Stimulated activated CD8-positive, alpha-beta memory T cell treated with anti-CD3 and anti-CD28 coated beads, Interleukin-4, amount 100 ng/mL, for 48 hours (primary cell): ENCODE measurements at places on chromosomes 16 and 17.
A peak's percentile ranks its signal among the peaks of the same experiment; 100 is the strongest.

- DNase-seq, result peak; percentile 70
Measured at GRCh38 chr17:44919885-44920564, 4.7 kb upstream of the GFAP start.

- peak; percentile 17 for DNase-seq
Measured at GRCh38 chr17:19385521-19385983, 1.4 kb downstream of the MFAP4 start.

DNA sequence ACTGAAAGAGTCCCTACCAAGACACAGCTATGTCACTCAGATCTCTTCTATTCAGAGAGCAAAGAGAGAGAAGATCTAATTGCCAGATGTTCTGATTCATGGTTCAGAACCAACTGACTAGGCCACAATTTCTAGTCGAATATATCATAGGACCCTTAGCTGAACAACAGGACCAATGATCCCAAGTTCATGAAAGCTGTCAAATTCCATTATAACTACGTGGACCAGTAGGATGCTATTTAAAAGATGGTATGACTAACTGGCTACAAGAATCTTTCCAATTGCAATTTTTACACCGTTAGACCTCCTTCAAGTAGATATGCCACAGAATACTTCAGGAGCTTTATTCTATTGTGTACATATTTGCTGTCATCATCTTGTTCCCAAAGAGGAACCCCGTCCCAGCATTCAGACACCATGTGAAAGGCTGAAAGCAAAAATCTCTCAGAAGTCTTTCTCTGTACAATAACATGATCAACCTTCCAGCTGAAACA is 26.0 kb downstream of the DCUN1D3 start:
- no peak for DNase-seq

- DNase-seq, result no peak
Measured at GRCh38 chr16:47054306-47054705, 80.8 kb upstream of the DNAJA2 start.

- DNase-seq, result no peak
Measured at GRCh38 chr17:50853015-50853615, 13.0 kb downstream of the TOB1 start.

DNA sequence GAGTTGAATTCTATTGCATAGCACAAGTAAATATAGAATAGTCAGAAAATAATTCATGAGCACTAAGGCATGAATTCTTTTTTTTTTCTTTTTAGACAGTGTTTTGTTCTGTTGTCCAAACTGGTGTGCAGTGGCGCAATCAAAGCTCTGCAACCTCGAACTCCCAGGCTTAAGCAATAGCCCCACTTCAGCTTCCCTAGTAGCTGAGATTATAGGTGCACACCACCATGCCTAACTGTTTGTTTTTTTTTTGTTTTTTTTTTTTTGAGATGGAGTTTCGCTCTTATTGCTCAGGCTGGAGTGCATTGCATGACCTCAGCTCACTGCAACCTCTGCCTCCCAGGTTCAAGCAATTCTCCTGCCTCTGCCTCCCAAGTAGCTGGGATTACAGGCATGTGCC is 16.6 kb downstream of the TUBD1 start:
- no peak for DNase-seq

GRCh38 chr17:80408872-80409271 is 6.1 kb upstream of the ENDOV start:
- peak; percentile 36 for DNase-seq

DNA sequence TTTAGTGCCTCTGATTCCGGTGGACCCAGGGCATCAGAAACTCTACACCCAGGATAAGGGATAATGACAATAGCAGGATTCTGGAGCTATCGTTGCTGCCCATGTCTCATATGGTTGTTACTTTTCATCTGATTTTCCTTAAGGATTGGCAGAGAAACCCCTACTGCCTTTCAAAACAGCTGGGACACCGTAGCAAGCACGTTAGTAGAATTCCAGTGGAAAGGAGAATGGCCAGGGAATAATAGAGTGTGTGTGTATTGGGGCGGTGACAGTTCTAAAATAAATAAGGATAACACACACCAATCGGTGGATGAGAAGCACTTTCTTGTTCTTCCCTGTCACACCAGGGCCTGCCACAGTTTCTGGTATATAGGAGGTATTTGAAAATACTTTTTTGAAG is 251.8 kb downstream of the HAPSTR1 start:
- no peak for DNase-seq

DNA sequence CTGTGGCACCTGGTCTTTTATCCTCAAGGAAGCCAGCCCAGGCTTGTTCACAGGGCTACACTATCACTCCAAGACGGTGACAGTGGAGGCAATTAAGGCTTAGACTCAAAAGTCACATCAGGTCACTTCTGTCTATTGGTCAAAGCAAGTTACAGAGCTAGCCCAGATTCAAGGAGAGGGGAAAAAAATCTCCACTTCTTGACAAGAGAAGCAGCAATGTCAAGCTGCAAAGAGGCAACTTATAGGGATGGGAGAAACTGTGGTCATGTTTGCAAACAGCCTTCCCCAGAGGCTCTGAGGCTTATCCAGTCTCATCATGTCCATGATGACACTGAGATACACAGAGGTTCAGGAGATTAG is 31.6 kb downstream of the SERPINF1 start:
- no peak for DNase-seq

DNA sequence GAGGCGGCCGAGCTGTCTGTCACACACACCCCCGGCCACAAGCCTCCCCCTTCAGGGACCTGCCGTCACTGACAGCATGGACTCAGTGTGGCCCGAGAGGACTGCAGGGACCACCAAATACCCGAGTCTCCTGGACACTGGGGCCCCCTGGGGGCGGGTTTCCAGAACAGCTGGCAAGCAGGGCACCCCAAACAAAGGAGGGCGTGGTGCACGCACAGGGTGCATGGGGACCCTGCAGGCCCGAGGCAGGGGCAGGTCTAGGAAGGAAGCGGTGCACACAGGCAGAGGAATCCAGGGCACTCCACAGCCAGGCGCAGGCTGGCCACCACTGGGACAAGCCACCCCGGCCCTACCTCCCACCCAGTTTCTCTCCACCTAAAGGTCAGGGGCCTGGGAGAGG is 28.7 kb upstream of the ENPP7 start:
- DNase-seq, result no peak

GRCh38 chr17:49053171-49053829 is 56.1 kb downstream of the IGF2BP1 start:
- no peak for DNase-seq

GRCh38 chr17:72380120-72380519 is 259.3 kb downstream of the SOX9 start:
- DNase-seq, result no peak

- no peak for DNase-seq
Measured at GRCh38 chr17:5592382-5592781, 8.1 kb upstream of the NLRP1 start.

- DNase-seq, result no peak
Measured at GRCh38 chr16:69040144-69040909, 65.1 kb upstream of the HAS3 start.

GRCh38 chr16:17359788-17360390 is 110.9 kb downstream of the XYLT1 start:
- peak; percentile 72 for DNase-seq

DNA sequence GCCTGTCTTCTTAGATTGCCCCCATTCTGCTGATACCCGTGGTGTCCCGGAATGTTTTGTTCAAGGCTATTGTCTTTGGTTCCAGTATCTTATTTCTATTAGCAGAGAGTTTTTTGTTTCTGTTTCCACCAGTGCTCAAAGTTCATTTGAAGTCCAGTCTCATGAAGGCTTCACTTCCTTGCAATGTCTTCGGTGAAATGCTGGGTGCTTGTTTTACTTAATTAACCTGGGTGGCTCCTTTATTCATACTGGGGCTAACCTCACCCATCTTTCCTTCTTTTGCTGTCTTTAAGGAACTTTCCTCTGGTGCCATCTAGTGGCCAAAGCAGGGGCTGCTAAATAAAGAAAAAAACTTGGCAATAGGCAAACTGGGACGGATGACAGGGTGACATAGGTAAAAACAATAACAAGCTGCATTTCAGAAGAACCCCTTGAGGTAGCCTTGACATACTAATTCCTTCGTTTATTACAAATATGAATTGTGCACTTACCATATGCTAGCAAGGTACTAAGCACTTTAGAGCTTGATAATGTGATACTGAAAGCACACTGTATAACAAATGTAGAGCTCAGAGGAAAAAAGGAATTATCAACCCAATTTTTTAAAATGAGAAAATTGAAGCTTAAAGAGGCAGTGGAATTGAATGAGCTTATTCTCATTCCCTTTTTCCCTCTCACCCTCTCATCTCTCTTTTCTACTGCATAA is 2.8 kb upstream of the SMIM36 start:
- peak; percentile 85 for DNase-seq
